ENCODE measurements at places on chromosomes 13 and 19.

GRCh38 chr13:97329331-97329730, 104.6 kb upstream of the RAP2A start:
- no peak for DNase-seq

DNA sequence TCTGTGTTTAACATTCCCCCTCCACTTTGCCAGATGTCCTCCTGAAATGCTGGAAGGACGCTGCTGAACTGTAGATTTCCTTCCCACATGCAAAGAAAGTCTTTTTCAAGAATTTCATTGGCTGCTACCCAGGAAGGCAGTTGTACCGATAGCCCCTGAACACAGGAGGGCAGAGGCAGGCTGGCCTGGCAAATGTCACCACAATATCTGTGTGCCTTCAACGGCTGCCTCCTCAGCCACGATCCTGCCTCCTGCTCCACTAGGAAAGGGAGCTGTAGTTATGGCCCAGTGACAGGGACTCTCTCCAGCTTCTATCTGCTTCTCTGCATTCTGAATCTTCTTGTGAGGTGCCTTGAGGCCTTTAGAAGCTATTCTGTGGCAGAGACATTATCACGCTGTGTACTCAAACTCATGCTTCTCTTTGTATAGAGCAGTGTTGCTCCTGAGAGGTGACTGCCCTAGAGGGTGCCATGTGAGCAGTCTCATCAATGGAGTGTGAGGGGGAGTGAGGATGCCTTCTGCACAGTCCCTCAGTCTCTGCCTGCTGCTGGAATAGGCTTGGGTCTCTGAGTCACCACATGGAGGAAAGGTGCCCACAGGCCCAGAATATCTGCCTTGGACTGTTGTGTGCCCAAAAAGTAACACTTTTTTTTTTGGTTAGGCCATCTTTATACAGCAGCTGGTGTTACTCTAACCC, 279.8 kb downstream of the DNAJC15 start:
- peak; percentile 84 for DNase-seq

- DNase-seq, result no peak
Observed at GRCh38 chr13:113990321-113990837, 16.5 kb upstream of the C13orf46 start.

- DNase-seq, result no peak
Observed at GRCh38 chr19:21848706-21849105, 12.7 kb upstream of the ZNF43 start.

- no peak for DNase-seq
Observed at GRCh38 chr19:2043961-2044708, 6.9 kb downstream of the MKNK2 start.

DNA sequence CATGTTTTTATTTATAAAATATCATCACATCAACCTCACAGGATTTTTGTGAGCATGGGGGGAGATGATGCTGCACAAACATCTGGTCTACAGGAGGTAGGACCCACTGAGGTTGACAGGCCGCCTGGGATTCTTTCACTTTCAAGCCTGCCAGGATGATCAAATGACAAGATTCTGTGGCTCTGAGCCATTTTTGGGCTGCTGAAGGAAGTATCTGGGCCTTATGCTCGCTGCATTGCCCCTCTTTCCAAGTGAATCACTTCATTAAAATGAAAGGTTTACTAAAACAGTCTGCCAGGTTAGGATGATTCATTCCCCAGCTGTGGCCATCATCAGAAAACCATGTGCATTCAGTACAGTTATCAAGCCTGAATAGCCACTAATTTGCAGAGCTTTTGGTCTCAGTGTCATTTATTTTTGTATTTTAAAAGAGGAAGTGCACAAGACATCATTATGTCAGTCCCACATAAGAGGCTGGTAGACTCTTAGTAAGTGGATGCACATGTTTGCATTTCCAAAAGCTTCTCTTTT, 34.4 kb downstream of the STARD13 start:
- DNase-seq, result peak; percentile 93

- peak; percentile 7 for DNase-seq
Observed at GRCh38 chr13:48159826-48160225, 64.9 kb upstream of the MED4 start.

DNA sequence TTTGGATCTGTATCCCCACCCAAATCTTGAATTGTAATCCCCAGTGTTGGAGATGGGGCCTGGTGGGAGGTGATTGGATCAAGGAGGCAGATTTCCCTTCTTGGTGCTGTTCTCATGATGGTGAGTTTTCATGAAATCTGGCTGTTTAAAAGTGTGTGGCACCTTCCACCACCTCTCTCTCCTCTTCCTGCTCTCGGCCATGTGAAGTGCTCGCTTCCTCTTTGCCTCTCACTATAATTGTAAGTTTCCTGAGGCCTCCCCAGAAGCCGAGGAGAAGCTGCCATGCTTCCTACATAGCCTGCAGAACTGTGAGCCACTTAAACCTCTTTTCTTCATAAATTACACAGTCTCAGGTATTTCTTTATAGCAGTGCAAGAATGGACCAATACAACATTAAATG, 15.7 kb downstream of the COMMD6 start:
- DNase-seq, result no peak

DNA sequence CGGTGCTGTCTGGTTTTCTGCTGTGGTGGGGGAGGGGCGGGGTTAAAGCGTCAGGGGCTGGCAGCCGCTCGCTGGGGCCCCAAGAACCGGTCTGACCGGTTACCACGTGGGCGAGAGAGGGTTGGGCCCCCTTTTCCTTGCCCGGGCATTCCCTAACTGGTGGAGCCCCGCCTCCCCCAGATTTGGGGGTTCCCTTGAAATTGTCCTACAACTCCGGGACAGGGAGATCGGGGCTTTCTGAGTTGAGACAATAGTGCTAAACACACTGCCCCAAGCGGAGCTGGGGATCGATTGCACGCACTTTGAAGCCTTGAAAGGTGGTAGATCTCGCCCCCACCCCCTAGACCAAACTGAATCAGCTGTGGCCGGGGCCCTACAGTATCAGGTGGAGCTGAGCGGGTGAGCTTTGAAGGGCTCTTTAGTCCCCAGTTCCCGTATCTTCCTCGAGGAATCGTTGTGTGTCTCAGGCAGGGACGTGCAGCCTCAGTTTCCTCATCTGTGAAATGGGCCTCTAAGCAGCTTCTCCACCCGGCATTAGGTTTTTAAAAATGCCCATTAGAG, 4.8 kb downstream of the IER2 start:
- DNase-seq, result peak; percentile 67

GRCh38 chr19:46495786-46496099, at the start of gene PNMA8B:
Gene PNMA8B, minus strand, starts transcription at chr19:46495867. Its CDS starts 402 bp downstream, at chr19:46495465.
- peak; percentile 37 for DNase-seq

- no peak for DNase-seq
Observed at GRCh38 chr19:30235946-30236345, 136.2 kb upstream of the ZNF536 start.

DNA sequence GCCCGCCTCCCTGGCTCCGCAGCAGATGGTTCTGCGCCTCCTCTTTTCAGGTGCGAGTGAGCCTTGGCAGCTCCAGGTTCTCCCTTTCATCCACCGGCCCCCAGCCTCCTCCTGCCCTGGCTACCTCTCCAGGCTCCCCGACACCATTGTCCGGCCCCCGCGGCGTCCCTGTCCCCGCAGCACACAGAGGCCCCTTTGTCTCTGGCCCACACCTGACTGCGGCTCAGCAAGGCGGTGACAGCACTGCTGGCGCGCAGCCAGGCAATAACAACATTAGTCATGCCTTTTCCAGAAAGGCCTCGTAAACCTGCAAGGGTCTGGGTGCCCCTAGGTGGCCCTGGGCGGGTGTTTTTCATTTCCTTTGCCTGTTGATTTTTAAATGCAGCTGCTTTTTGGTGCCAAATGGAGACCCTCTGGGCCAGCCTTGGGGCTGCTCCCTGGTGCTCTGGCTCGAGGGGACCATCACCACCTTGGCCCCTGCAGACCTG, 73.2 kb upstream of the MEDAG start:
- peak; percentile 71 for DNase-seq

DNA sequence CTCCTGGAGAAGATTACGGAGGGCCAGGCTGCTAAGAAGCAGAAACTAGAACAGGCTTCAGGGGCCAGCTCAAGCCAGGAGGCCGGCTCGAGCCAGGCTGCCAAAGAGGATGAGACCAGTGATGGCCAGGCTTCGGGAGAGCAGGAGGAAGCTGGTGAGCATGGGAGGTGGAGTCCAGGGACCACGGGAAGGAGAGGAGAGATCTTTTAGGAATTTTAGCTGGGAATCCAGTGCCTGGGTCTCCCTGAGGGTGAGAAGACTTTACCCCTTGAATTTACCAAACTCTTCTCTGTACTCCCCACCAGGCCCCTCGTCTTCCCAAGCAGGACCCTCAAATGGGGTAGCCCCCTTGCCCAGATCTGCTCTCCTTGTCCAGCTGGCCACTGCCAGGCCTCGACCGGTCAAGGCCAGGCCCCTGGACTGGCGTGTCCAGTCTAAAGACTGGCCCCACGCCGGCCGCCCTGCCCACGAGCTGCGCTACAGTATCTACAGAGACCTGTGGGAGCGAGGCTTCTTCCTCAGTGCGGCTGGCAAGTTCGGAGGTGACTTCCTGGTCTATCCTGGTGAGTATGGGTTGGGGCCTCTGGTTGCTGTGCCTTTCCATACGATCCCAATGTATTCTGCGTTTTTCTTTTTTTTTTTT, 824 bp downstream of the TSEN34 start:
- no peak for DNase-seq

- DNase-seq, result no peak
Observed at GRCh38 chr13:70339738-70340137, 231.5 kb upstream of the KLHL1 start.

- no peak for DNase-seq
Observed at GRCh38 chr13:33531484-33531883, 245.9 kb upstream of the STARD13 start.

DNA sequence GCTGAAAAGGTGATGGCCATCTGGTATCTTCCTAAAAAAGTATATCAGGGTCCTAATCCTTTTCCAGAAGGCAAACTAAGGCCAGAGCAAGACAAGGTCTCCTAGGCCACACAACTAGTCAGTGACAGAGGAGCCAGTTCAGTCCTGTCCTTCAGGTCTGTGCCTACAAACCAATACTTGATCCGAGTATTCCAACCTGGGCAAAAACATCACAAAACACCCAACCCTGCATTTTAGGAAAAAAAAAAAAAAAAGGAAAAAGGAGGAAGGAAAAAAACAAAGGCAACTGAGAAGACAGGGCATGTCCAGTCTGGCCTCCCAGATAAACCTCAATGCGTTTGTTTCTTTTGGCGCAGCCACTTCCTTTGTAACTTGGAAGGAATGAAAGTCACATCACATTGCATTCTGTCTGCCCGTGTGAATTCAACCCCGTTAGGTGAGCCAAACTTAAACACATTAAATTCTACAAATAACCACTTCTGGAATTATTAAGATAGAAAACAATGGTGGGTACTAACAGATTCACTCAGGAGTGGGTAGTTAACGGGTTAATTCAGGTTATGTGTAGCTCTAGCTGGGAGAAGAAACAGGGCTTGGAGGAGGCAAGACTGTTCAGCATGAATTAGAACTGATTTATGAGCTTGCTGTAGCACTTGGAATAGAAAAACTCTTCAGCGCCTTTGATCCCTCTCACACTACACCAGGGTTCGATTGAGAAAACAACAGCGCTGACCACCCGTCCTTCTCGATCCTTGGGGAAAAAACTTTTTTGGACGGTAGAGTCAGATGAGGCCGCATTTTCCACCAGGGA, 43.0 kb upstream of the HNRNPA1L2 start:
- peak; percentile 18 for DNase-seq

- no peak for DNase-seq
Observed at GRCh38 chr13:103354171-103354570, 288.0 kb upstream of the SLC10A2 start.

DNA sequence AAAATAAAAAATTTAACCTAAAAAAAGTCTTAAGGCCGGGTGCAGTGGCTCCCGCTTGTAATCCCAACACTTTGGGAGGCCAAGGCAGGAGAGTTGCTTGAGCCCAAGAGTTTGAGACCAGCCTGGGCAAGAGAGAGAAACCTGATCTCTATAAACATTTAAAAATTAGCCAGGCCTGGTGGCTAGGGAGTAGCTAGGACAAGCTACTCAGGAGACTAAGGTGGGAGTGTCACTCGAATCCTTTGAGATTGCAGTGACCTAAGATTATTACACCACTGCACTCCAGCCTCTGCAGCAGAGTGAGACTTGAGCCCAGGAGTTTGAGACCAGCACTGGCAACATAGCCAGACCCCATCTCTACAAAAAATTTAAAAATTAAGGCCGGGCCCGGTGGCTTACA, 1.1 kb downstream of the CCDC97 start:
- DNase-seq, result peak; percentile 27

GRCh38 chr19:18278521-18279265, 2.7 kb downstream of the JUND start:
- DNase-seq, result peak; percentile 43

- no peak for DNase-seq
Observed at GRCh38 chr19:8331263-8331845, 10.1 kb downstream of the RPS28 start.

GRCh38 chr13:27474751-27475268, 24.4 kb upstream of the MTIF3 start:
- DNase-seq, result no peak

DNA sequence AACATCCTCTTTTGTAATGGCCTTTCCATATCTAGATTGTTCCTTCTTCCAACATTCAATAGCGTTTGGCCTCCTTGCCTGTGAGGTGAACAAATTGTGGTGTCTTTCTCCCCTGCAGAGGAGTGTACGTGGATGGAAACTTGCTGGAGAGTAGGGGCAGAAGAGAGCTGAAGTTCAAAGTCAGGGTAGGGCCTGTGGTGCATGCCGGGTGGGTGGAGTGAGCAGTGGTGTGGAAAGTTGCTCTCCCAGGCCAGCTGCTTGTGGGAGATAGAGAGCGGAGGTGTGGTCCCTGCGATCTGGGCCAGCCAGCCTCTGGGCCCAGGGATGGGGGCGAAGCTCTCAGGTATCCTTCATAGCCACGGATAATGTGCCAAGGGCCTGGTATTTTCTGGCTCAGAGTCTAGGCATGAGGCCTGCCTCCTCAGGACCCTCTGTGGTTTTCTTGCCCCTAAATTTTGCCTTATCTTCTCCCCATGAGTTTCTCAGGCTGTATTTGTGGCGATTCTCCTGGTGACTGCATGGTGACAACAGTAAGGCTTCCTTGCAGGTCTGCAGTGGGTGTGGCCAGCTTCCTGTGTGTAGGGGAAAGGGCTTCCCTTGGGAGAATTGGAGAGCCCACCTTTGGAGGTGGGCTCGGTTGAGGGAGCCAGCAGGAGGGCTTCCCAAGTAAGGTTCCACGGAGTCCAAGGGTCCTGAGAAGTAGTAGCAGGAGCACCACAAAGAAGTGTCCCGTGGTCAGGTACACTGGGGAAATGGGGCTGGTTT, 6.7 kb downstream of the RGCC start:
- no peak for DNase-seq

DNA sequence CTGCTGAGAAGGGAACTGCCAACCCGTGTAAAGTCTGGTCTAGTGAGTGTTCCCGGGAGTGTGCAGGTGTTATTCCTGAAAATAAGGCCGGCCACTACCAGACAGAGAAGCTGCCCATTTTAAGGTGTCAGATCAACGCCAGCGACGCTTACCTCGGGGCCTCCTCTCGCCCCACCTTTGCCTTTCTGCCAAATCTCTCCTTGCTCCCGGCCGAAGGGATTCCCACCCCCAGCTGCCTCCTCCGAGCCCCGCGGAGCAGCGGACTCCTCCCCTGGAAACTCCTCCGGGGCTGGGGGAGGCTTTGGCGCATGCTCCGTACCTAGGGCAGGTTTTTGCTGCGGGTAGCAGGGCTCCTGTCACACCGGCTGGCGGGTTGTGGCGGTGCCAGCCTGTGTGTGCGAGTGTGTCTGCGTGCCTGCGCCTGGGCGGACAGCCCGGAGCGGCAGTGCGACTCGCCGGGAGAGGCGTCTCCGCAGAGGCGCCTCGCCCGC, at the start of gene HS6ST3:
HS6ST3 (plus strand) TSS at position 359 of the 491 bp plus-strand sequence.
- DNase-seq, result no peak

- peak; percentile 51 for DNase-seq
Observed at GRCh38 chr19:49106648-49107135, 7.5 kb upstream of the LIN7B start.

GRCh38 chr19:33358408-33358807, 15.1 kb upstream of the CEBPG start:
- no peak for DNase-seq
